Vein endothelial cell (primary cell): ENCODE measurements at places on chromosomes 13 and 19. TPM values are rescaled to one million over a fixed set of nuclear protein-coding genes. Genes with fewer than 3 reads are reported as not detected.

Gene SPTBN4
- not detected in 2 replicates for total RNA-seq

Gene KIR2DL4
- not detected in 2 replicates for total RNA-seq

Gene MARK4
- 20.4 and 32.7 TPM in 2 replicates for total RNA-seq

Gene COL4A1
- total RNA-seq, result 997 and 1,365 TPM in 2 replicates

Gene ZNF177
- 0.98 and 1.3 TPM in 2 replicates for total RNA-seq

Gene PPAN
- 33.8 and 34.6 TPM in 2 replicates for total RNA-seq

Gene RXFP2
- total RNA-seq, result not detected in 2 replicates
